Fibroblast of lung (primary cell): ENCODE measurements at places on chromosomes 12 and 14. TPM values are rescaled to one million over a fixed set of nuclear protein-coding genes. Genes with fewer than 3 reads are reported as not detected.

TROAP gene
- total RNA-seq, result 0.51 and 6.3 TPM in 2 replicates

NEUROD4 gene
- total RNA-seq, result not detected in 2 replicates

CIDEB gene
- 0.33 and 0.51 TPM in 2 replicates for total RNA-seq

ANG gene
- total RNA-seq, result 5.1 and 6.4 TPM in 2 replicates

MMP19 gene
- total RNA-seq, result 3.3 and 7.1 TPM in 2 replicates

GARIN6 gene
- not detected in 2 replicates for total RNA-seq
